CD4-positive, alpha-beta T cell (primary cell): ENCODE measurements at places on chromosomes 16 and 17. TPM values are rescaled to one million over a fixed set of nuclear protein-coding genes. Genes with fewer than 3 reads are reported as not detected.

ZNF286A gene
- total RNA-seq, result 19.4 TPM

ENPP7 gene
- not detected for total RNA-seq

GRCh38 chr17:61519754-61520440 is 67.7 kb downstream of the TBX4 start:
- no peak for DNase-seq

DNA sequence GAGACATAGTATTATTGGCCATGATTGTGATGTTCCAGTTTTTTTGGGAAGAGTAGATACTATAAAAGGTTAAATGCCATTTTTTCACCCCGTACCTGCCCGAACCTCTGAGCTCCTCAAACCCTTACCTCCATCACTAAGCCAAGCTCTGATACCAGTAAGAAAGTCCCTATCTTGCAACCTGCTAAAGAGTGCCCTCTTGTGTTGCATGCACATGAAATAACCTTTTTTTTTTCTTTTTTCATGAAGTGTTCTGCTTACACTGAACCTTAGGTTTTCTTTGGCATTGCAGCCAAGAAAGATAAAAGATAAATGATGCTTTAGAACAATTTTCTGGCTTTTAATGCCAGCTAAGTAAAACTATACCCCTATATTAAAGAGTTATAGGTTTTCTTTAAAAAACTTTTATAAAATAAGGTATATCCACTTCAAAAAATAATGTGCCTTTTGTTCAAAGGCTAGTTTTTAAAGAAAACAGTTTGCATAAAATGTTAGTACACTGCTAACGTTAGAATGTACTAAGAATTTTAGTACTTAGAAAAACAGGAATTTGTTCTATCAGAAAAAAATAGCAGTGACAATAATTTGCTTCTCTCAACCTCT is 295.3 kb upstream of the PMFBP1 start:
- no peak for DNase-seq

DNA sequence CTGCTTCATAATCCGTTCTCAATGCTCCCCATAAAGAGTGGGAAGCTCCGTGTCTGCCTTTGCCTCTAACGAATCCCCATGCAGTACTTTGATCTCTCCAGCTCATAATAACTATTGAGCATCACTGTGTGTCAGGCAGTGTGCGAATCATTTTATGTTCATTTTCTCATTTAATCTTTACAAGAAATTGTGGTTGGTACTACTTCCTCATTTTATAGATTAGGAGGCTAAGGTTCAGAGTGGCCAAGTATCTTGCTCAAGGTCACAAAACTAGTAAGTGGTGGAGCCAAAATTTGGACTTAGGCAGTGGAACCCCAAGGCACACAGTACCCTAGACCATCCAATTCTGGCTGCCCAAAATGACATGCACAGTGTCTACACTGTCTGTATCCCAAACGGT is 44.8 kb downstream of the ABCC12 start:
- no peak for DNase-seq

- DNase-seq, result no peak
Measured at GRCh38 chr16:15741207-15741871, 91.3 kb downstream of the NDE1 start.

DNA sequence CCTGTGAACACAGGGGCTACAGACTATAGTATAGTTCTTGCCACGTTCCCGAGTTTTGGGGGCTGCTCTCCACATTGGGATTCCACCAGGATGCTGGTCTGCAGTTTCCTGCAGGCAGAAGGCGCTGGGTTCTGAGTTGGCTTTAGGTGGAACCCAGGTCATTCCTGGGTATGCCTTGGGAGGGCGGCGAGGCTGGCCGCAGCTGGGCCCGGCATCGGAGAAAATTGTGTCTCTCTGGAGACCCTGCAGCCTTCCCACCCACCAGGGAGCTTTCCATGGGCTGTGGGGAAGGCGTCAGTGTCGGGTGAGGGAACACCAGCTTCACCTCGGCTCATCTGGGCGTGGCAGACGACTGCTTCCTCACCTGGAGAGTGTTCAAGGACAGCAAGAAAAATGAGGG is 183.6 kb downstream of the RAB11FIP4 start:
- no peak for DNase-seq
